ENCODE measurements at places on chromosomes 4 and X. TPM values are rescaled to one million over a fixed set of nuclear protein-coding genes. Genes with fewer than 3 reads are reported as not detected.

GRCh38 chr4:122305853-122306252, 73.0 kb upstream of the ADAD1 start:
- H3K4me3 ChIP-seq: no peak overlapping the region
- no peaks in the 10 kb centered on the region for H3K27me3 ChIP-seq
- no peaks in the 10 kb centered on the region for H3K36me3 ChIP-seq
- no peaks in the 10 kb centered on the region for H3K4me1 ChIP-seq

DNA sequence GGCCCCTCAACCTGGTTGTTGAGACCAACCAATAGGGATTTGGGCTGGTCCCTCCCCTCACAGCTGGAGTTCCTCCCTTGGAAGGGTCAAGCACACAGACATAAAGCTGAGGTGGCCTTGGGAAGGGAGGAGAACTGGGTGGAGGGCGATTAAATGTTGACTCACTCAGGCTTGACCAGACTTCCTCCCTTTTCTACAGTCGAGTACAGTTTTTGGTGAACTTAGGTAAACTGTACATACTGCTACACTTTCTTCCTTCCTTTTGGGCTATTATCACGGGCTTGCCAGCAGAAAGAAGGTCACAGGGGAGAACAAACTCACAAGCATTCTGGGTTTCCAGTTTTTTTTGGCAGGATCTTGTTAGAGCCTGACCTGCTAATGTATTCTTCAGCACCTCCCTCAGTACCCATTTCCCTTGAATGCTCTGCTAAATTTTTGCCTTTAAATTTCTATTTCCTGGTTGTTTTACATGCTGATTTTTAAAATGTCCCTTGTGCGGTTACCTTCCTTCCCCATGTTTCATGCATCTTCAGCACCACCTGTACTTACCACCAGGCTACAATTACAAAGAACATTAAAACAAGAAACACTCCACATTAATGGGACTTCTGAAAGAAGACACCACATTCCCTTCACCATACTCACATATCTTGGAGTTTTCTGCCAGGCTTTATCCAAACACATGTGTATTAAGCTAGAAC, 135.2 kb upstream of the RASGEF1B start:
- H3K27me3 ChIP-seq: no peaks in the 10 kb centered on the region
- no peaks in the 10 kb centered on the region for H3K36me3 ChIP-seq

- no peaks in the 10 kb centered on the region for H3K27me3 ChIP-seq
- H3K4me3 ChIP-seq: no peak overlapping the region
- no peak for DNase-seq
- no peaks in the 10 kb centered on the region for H3K36me3 ChIP-seq
- H3K27ac ChIP-seq: no peak overlapping the region
Measured at GRCh38 chr4:164212134-164212533, 541.8 kb upstream of the SMIM31 start.

The MAGEE2 gene
- not detected for total RNA-seq

The FGF5 gene
- total RNA-seq: not detected

Data from vagina (tissue), 2 donors.